Right cardiac atrium (tissue), 5 donors: ENCODE measurements at places on chromosomes 4 and X. TPM values are rescaled to one million over a fixed set of nuclear protein-coding genes. Genes with fewer than 3 reads are reported as not detected.
A peak's percentile ranks its signal among the peaks of the same experiment; 100 is the strongest.

Gene ERCC6L
- 0.09 TPM for total RNA-seq

- no peak for DNase-seq
These were observed 9.8 kb downstream of the AADAT start for GRCh38 chr4:170079981-170080380.

Gene ZNF711
- 10.1 TPM for total RNA-seq

Gene MUC7
- not detected for total RNA-seq

DNA sequence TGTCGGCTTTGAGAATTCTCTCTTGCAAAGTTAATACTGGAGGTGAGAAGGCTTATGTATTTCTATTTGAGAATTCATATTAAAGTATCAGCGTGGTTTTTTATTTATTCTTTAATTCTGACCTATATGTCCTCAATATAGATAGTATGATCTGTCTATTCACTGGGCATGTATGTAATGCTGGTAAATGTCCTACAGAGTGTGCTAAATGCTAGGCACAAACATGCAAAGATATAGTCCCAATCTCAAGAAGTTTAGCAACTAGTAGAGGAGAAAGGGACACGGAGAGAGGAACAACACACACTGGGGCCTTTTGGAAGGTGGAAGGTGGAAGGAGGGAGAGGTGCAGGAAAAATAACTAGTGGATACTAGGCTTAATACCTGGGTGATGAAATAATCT is 11.0 kb upstream of the BMPR1B start:
- DNase-seq: no peak

DNA sequence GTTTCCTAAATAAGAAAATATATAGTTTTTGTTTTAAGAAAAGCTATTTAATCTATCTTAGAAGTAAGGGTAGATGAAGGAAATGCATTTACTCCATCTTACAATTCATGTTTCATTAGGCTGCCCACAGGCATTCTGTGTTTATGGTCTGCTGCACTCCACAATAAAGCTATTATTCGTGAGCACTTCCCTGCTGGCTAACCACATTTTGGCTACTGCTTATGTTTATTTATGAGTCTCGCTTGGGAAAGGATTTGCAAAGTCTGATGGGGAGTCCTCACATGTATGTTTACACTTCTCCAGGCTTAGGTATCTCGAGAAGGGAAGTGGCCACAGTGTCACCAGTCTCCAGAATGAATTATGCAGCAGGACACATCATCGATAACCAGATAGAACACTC is 260.8 kb upstream of the VCX start:
- no peak for DNase-seq

DNA sequence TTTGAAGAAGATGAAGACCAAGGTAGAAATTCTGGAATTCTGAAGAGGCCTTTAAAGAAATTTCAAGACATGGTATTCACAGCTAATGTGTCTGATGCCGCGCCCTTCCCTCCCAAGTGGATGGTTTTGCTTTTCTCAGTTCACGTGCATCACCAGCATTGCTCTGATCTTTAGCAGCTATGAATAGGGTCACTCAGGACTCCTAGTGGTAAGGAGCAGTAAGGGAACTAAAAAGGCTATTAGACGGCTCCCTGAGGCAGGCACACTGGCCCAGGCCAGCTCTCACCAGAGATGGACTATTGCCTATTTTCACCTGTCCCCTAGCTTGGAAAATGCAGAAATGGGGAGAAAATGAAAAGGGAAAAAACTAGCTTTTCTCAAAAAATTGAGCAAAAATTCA is 447.5 kb upstream of the RASGEF1B start:
- DNase-seq: no peak

- peak; percentile 65 for DNase-seq
These were observed 2.5 kb upstream of the BRWD3 start for GRCh38 chrX:80812176-80812575.

- DNase-seq: no peak
These were observed 32.9 kb downstream of the EREG start for GRCh38 chr4:74397748-74398426.

DNA sequence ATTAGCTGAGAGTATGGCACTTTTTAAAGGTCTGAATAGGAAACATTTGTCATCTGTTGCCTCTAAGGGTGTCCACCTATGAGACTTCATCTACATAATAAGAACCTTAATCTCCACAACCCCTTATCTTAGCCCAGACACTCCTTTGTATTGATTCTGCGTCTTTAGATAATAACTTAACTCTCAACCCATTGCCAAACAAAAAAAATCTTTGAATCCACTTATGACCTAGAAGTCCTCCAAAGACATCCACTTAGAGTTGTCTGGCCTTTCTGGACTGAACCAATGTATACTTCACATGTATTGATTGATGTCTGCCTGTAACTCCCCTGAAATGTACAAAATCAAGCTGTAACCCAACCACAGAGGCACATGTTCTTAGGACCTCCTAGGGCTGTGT is 66.0 kb upstream of the CHRNA9 start:
- no peak for DNase-seq

DNA sequence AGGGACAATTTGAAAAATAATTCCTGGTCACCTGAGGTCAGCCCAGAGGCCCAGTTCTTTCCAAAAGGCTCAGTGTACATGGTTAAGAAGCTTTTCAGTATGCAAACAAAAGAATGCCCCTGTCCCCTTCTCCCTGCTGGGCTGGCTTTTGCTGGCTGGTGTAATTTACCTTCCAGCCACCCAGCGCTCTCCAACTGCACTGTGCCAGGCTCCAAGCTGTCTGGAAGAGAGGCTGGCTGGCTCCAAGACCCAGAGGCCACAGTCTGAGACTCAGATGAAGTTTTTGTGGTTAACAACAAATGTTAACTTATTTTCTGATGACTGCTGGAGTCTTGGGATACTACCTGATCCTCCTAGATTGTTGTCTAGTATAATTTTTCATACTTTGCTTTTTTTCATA is 11.9 kb upstream of the KIT start:
- no peak for DNase-seq

- no peak for DNase-seq
These were observed 206.6 kb downstream of the ADGRL3 start for GRCh38 chr4:61406677-61407076.

GRCh38 chr4:77819404-77819842 is 255 bp upstream of the CNOT6L start:
- DNase-seq: no peak

GRCh38 chr4:140092094-140092851 is 61.7 kb downstream of the MAML3 start:
- DNase-seq: peak; percentile 78

GRCh38 chr4:133600008-133600407 is 450.9 kb downstream of the PCDH10 start:
- DNase-seq: no peak

- no peak for DNase-seq
These were observed 31.6 kb downstream of the TKTL1 start for GRCh38 chrX:154327038-154327820.

DNA sequence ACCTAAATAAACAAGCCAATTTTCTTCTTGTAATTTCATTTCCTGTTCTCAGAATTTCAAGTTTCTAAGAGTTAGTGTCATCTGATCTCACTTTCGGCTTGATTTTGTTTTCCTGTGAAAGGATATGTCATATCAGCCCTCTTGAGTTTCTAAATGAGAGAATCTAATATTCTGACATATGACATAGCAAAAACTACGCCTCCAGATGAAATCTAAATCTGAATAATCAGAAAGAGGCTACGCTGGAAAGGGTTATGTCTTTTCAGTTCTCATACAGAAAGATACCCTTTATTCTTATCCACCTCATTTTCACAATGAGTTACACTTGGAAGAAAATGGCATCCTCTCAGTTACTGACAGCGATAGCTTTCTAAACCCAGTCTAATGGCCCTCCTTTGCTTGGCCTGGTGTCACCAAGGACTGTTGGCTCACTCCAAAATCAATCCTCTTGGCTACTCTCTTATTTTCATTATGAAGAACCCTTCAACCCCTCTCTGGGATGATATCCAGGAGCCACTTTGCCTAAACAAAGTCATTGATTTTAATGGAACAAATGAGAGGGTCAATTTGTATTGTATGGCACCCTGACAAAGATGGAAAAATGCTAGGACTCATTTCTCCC is 65.6 kb downstream of the ASB9 start:
- no peak for DNase-seq

GRCh38 chrX:137427816-137428215 is 138.1 kb upstream of the ZIC3 start:
- no peak for DNase-seq

DNA sequence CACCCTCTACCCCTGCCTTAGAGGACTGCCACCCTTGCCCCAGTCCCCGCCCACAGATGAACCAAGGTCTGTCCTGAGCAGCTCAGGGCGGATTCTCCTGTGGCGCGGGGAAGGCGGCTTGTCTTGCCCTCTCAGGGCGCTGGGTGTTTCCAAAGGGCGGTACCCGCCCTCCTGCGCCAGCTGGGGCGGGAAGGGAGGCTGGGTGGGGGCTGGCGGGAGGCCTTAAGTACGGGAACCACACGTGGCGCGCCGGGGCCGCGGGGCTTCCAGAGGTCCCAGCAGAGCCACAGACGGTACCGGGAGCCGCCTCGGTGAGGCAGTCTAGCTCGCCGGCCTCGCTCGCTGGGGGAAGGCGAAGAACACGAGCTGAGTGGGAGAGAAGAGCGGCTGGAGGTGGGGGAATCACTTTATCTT is 361.1 kb downstream of the MID1IP1 start:
- peak; percentile 29 for DNase-seq

DNA sequence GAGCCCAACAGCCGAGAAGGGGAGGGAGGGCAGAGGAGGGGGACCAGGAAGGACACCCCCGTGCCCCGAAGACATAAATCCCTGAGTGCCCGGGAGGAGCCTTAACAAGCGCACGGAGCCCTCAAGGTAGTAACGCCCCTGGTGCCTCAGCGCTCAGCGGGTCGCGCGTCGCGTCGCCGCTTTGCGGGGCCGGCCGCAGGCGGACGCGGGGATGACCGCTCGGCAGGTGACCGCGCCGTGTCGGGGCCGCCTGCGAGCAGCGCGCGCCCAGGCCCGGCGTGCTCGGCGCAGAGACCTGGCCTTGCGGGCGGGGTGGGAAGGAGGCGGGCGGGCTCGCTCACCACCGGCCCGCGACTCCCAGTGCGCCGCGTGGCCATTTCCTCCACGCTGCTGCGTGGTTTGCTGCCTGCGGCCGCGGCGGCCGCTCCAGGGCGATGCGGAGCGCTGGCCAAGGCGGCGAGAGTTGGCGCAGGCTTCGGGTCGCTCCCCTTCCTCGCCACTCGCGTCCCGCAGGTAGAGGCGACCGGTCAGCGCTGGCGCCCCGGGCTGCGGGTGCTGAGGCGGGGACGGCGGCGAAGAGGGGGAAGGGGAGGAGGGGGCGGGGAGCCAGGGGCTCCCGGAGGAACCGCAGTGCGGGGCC is 632 bp downstream of the CCSER1 start:
- DNase-seq: peak; percentile 56

DNA sequence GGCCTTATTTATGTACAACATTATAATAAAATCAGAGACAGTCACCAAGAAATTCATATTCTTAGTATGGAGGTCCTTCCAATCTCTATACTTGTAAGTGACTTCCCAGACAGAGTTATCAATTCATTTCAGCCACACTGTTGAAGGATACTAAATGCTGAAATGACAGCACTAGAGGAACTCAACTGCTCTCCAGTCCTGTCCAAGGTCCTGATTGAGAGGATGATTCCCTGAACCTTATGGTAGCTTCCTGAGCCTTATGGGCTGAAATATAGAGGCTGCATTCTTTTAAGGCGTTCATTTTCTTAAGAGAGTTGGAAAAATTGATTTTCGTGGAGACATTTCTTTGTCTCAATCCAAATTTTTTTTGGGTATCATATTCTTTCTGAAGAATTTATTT is 205.9 kb downstream of the TLL1 start:
- DNase-seq: no peak

- DNase-seq: no peak
These were observed 42.5 kb downstream of the BMP2K start for GRCh38 chr4:78818530-78819079.

- no peak for DNase-seq
These were observed 113.5 kb downstream of the PTTG2 start for GRCh38 chr4:38073596-38074234.

Gene PWWP3B
- 5.3 TPM for total RNA-seq

DNA sequence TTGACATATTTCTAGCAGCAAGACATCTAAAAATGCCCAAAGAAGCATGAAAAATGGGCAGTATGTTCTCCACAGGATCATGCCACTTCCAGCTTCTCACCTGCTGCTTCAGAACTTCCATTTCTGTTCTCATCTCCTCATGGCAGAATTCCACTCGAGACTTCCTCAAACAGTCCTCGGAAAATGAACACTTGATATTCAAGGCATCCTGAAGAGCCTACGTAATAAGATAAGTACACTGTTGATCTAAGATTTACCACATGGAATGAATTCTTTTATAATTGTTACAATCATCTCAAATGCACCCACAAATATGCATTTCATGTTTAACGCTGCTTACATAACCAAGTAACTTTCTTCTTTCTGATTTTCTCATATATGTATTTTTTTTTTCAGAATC is 14.1 kb downstream of the TNIP3 start:
- no peak for DNase-seq

DNA sequence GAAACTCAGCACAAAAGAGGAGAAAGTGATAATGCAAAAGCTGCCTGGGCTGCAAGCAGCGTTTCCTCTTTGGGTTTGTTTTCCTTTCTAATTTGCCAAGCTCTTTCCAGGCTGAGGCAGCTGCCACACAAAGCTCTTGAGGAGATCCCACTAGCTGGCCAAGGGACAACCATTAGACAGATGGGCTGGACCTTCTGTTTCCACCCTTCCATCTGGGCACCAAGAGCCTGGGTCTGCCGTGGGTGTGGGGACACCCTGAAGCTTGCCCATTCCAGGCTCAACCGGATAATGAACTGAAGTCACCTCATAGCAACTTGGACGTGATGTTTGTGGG is 194.6 kb upstream of the C1QTNF7 start:
- DNase-seq: no peak

- DNase-seq: no peak
These were observed 20.5 kb downstream of the COMMD8 start for GRCh38 chr4:47442980-47443379.

Gene IBSP
- total RNA-seq: not detected

- DNase-seq: no peak
These were observed 1577.5 kb upstream of the PCDH7 start for GRCh38 chr4:29142708-29143107.

Gene RBM46
- total RNA-seq: not detected

Gene IL2RG
- 3.5 TPM for total RNA-seq

- no peak for DNase-seq
These were observed 108.4 kb downstream of the ADRA2C start for GRCh38 chr4:3874525-3875110.

DNA sequence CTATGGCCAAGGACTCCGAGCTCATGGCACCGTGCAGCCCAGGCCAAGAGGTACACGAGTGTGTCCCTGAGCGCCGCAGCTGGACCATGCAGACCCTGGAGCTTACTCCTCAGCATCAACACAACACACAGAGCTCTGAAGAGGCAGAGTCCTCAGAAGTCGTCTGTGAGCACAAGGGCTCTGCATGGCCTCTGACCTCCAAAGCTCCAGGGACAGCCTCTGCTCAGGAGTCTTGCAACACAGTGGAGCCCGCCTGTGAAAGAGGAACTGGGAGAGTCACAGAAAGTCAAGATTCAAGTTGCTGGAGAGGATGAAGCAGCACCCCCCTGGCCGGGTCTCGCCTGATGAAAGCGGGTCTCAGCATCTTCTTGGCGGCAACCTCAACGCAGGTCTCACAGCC is 2.9 kb downstream of the LRPAP1 start:
- DNase-seq: no peak
